GM13977 (cell line): ENCODE measurements at places on chromosomes 2 and 18.

- no peak for DNase-seq
Measured at GRCh38 chr2:142241016-142241415, 110.2 kb upstream of the LRP1B start.

- no peak for DNase-seq
Measured at GRCh38 chr2:121532894-121533293, 2.2 kb downstream of the RNU4ATAC start.

- DNase-seq, result no peak
Measured at GRCh38 chr2:200158647-200159356, 147.7 kb upstream of the SPATS2L start.

- no peak for DNase-seq
Measured at GRCh38 chr2:10912076-10912731, 470 bp downstream of the KCNF1 start.

- DNase-seq, result no peak
Measured at GRCh38 chr2:218024871-218025270, 22.1 kb upstream of the TNS1 start.

GRCh38 chr2:70546376-70546775 is 7.2 kb downstream of the TGFA start:
- no peak for DNase-seq

GRCh38 chr2:238187618-238188548 is 15.6 kb downstream of the ILKAP start:
- DNase-seq, result no peak

DNA sequence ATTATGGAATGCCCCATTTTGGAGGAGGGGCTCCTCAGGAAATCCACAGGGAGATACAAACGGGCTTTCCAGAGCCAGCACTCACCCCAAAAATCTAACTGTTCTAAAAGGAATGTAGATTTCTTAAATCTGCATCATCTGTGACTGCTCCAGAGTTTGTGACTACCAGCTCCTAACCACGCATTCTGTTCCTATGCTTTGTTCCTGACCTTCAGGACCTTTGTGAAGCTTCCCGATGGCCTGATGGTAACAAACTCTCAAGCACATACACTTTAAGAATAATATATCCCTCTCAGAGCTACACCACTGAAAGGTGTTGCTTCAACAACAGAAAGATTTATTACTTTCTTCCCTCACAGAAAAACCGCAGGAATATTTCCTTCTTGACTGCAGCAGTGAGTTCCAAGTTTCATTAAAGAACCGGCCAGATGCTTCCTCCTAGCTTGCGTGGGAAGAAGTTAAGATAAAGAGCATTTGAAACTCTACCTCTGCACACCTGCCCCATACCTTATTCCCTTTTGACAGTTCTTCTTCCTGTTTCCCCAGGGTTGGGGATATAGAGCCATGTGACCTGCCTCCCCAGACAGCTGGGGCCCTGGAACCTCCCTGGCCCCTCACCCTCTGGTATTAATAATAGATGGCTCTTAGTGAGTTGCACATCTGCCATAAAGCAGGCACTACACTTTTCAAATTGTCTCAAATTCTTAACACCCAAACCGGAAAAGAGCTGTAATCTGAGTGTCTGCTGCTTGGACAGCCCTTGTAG is 40.2 kb upstream of the EML4 start:
- no peak for DNase-seq

DNA sequence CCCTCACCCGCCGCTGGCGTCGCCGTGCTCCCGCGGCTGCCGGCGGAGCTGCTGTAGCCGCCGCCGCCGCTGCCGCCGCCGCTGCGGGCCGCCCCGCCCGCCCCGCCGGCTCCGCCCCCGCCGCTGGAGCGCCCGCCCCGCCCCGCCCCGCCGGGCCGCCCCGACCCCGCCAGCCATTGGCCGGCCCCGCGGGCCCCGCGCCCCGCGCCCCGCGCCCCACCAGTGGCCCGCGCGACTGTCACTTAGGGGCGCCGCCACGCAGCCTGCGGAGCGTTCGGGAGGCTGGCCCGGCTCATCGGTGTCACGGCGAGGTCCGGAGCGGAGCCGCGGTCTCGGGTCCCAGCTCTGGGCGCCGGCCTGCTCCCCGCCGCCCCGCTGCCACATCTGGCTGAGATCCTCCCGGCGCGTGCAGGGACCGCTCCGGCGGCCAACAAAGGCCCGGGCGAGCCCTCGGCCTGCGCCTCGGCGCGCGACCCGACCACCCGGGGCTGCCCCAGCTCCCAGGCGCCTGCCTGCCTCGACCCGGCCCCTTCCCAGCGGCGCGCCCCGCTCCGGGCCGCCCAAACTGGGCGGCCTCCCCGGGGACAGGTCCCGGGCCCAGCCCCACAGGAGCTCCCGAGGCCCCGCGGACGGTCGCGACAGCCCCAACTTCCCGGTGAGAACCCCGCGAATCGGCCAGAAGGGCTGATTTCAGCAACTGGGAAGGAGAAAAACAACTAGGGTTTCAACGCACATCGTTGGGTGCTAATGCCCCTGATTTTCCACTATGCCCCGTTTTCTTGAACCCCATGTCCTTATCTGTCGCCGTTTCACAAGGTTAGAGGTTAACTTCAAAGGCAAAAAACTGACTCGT is at the start of gene MGAT4A:
Gene MGAT4A, minus strand, starts transcription at position 92 of the 853 bp plus-strand sequence. CDS start 4,800 bp downstream, outside the sequence.
- DNase-seq, result peak; percentile 93

DNA sequence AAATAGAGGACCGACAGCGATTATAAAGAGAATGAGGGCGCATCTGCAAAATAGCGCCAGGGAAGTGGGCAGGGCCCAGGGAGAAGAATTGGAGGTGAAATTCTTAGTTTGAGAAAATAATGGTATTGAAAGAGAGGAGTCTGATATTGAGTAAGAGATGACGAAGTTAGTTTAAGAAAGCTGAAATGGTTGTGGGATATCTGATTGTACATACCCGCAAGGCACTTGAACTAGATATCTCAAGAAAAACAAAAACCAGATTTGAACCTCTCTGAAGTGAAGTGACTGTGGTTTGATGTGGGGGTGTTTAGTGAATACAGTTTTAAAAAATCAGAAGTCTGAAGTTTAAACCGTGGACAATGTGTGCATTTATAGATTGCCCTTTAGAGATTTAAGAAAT is 38.9 kb downstream of the ZNF532 start:
- DNase-seq, result no peak

DNA sequence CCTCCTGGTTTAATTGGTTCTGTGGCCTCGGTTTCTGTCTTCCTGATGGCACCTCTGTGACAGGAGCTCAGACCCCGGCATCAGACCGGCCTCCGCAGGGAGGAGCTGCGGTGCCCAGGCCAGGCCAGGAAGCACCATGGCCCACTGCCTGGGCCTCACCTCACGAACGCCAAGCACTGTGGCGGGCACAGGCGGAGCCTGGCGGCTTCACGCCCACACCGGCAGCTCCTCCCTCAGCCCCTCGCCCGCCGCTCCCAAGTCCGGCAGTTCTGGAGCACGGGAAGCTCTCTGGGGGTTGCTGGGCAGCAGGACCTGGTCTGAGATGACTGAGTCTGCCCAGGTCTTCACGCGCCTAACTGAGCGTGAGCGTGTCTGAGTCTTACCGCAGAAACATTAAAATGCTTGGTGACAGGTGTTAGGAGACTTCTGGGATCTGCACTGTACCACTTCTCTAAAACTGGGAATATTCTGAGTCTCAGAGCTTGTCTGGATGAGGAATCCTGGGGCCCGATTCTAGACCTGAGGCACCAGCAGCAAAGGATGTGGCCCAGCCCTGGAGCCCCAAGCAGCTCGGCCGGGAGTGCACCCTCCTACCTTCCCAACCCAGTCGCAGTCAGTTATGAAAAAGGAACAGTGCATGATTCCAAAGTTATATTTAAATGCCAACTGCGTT is 21.9 kb downstream of the RTP5 start:
- no peak for DNase-seq

- DNase-seq, result no peak
Measured at GRCh38 chr2:199461711-199462346, 4.1 kb upstream of the SATB2 start.

DNA sequence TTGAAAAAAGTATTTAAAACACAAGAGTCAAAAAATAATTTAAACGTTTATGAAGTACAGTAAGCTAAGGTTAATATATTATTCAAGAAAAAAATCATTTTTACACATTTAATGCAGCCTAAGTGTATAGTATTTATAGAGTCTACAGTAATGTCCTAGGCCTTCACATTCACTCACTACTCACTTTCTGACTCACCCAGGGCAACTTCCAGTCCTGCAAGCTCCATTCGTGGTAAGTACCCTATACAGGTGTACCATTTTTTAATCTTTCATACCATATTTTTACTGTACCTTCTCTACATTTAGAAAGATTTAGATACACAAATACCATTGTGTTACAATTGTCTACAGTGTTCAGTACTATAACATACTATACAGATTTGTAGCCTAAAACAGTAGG is 20.9 kb upstream of the RPRD1A start:
- no peak for DNase-seq

DNA sequence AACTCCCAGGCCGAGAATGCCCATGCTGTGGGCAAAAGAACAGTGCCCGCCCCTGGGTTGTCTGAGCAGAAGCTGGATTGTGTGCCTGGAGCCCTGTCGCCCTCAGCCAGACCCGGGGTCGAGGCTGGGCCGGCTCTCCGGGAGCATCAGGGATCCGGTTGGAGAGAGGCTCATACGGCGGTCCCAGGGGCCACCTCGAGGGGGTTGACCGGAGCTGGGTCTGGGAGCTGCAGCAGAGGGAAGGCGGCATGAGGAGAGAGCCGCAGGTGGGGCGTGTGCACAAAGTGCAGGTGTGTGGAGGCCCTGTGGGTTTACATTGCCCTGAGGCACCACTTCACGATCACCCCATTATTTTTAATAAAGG is 39.5 kb downstream of the MBP start:
- DNase-seq, result no peak

GRCh38 chr18:70653671-70654070 is 364.8 kb downstream of the SOCS6 start:
- DNase-seq, result no peak

- no peak for DNase-seq
Measured at GRCh38 chr2:6352906-6353515, 512.7 kb downstream of the CMPK2 start.

- DNase-seq, result no peak
Measured at GRCh38 chr2:116440104-116440653, 1374.3 kb upstream of the DDX18 start.

- DNase-seq, result no peak
Measured at GRCh38 chr18:7601246-7601615, 34.1 kb downstream of the PTPRM start.

DNA sequence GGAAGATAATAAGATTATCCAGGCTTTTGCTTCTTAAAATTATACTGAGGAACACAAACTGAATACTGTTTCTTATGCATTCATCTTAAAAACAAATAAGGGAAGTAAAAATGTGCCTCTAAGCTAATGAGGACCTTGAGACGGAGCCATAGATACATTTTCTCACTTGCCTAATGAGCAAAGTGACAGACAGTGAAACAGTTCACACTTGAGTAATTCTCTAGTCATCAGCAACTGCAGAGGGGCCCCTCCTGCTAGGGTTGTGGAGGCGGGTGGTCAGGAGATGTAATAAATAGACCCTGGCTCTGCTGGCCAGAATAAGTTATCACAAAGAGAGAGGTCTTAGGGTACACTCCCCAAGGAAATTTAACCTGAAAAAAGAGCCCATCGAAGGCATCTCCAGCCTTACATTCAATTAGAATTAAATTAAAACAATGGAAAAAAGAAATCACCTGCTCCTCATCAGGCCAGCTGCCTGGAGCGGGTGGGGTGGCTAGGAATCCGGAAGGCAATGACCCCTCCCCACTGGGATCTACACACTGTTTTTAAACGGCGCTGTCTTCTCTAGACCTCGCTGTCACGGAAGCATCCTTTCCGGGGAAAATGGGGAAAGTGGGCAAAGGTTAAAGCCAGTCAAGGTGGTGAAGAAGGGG is 32.6 kb upstream of the INSIG2 start:
- peak; percentile 13 for DNase-seq

DNA sequence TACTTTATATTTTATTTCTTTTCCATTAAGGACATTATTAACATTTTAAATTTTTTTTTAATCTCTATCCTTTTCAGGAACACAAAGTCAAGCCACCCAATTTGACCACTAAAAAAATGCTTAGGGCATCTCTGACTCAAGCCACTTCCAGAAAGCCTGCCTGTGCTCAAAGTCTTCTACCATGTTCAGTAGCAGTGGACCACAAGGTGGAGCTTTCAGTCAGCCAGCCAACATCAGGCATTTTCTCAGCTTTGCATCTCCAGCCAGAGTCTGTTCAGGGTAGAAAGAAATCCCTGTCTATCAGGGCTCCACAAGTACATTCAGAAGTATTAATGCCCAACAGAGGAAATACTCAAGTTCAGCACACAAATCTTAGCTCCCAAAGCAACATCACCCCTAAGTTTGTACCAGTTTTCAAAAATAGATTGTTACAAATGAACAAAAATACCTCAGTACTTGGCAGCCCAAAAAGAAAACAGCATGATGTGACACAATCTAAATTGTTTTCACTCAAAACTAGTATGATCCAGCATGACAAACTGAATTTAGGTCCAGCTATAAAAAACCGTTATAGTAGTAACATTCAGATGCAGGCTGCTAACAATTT is 37.6 kb downstream of the C18orf63 start:
- peak; percentile 21 for DNase-seq

DNA sequence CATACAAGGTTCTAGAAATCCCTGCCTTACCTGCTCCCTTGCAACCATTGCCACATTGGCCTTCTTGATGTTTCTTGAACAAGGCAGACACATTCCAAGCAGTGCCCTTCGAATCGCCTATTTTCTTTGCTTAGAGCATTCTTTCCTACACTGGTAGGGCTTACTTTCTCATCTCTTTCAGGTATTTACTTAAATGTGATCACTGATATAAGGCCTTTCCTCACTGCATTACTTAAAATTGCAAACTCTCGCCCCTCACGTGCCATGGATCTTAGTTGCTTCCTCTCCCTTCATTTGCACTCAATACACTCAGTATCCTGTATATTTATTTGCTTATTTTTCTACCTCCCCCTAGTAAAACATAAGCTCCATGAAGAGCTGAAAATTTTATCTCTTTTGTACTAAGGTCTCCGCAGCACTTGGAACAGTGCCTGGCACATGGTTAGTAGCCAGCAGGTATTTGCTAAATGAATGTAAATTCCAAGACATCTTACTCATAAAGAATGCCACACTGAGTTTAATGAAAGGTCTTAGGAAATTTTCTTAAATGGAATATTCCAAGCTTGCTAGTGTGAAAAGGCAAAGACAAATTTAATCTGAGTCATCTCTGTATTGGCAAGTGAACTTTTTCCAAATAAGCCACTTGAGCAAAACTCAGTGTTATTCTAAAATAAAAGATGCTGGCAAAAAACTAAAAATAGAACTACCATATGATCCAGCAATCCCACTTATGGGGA is 42.4 kb upstream of the FIGN start:
- DNase-seq, result no peak

- DNase-seq, result no peak
Measured at GRCh38 chr2:223238301-223238700, 186.3 kb downstream of the KCNE4 start.
